ENCODE measurements at places on chromosomes 13 and 19. TPM values are rescaled to one million over a fixed set of nuclear protein-coding genes. Genes with fewer than 3 reads are reported as not detected.

Gene RNF17
- not detected for total RNA-seq

DNA sequence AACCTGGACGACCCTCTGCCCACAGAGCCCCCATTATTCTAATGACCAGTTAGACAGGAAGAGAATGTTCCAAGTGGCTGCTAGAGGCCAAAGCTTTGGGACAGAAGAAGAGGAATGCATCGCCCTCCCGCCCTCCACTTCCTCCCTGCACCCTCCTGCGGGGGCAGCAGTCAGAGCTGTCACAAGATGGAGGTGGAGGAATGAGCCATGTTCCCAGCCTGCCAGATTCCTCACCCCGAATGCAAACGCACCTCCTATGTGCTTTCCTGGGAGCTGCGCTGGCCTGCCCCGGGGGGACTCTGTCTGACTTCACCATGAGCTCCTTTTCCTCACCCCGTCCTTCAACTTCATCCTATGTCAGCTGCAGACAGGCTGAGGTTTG, 1.7 kb downstream of the YJEFN3 start:
- no peak for DNase-seq

GRCh38 chr19:37594982-37595382, 306 bp downstream of the ZNF540 start:
- peak; percentile 83 for DNase-seq

DNA sequence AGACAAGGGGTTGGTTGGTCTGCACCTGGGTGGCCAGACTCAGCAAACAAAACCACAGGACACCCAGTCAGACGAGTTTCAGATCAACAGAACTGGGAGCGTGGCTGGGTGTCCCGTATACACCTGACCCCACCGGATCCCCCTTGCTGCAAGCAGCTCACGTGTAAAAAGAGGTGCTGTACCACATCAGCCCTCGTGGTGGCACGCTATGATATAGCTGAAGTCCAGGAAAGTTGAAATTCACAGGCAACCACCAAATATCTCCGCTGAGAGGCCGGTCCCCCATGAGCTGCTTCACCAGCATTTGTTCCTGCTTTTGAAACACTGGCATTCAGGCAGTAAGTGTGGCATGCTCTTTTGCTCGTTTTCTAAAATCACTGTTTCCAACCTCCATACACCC, 92.3 kb downstream of the TUBA3C start:
- no peak for DNase-seq

GRCh38 chr19:3575260-3575741, 2.6 kb downstream of the HMG20B start:
- no peak for DNase-seq

DNA sequence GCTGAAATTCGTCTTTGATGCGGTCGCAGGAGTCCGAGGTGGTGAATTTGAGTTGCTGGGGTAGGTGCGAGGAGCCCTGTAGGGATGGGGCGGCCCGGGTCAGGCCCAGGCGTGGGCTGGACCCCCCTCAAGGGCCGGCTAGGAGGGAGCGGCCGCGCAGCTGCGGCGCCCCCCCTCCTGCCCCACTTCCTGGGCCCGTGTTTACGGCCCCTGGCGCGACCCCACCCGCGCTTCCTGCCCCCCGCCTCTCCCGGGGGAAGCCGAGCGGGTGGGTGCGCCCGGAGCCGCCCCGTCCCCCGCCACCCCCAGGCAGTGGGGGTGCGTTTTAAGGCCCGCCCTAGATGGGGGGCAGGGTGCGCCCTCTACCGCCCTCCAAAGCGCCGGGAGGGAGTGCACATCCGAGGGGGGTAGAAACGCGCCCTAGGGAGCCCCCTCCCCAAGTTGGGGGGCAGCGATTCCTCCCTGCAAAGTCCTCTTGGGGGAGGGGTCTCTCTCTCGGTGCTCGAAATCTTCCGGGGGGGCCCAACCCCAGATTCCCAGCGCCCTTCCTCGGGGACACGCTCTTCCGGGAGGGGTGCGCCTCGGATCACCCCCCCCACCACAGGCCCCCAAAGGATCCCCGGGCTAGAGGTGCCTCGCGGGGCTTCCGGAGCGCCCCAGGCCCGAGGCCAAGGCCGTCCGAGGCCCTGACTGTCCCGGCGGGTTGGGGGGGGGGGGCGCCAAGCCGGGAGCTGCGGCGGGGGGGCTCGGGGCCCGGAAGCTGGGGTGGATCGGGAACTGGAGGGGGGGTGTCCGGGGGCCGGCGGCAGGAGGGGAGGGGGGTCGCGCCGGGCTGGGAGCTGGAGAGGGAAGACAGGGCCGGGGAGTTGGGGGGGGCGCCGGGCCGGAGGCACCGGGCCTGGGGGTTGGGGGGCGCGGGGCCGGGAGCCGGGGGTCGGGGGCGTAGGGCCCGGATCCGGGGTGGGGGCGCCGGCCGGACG, 823 bp downstream of the TLE5 start:
- peak; percentile 78 for DNase-seq

Data from cardiac septum (tissue), 1 donor.